Posterior vena cava (tissue), 2 donors: ENCODE measurements at places on chromosomes 12 and 14.
A peak's percentile ranks its signal among the peaks of the same experiment; 100 is the strongest.

- no peak for DNase-seq
These were observed 119.3 kb downstream of the DAD1 start for GRCh38 chr14:22469538-22470303.

- DNase-seq: no peak
These were observed 182.8 kb downstream of the SLC5A8 start for GRCh38 chr12:101027200-101027599.

DNA sequence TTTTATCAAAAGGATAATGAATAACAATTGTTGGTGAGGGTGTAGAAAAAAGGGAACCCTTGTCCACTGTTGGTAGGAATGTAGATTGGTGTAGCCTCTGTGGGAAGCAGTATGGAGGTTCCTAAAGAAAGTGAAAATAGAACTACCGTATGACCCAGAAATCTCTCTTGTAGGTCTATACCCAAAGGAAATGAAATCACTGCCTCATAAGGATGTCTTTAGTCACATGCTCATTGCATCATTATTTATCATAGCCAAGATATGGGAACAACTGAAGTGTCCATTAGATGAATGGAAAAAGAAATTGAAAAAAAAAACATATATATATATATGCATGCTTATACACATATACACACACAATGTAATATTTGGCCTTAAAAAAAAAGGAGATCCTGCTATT is 158.8 kb upstream of the NPAS3 start:
- no peak for DNase-seq

DNA sequence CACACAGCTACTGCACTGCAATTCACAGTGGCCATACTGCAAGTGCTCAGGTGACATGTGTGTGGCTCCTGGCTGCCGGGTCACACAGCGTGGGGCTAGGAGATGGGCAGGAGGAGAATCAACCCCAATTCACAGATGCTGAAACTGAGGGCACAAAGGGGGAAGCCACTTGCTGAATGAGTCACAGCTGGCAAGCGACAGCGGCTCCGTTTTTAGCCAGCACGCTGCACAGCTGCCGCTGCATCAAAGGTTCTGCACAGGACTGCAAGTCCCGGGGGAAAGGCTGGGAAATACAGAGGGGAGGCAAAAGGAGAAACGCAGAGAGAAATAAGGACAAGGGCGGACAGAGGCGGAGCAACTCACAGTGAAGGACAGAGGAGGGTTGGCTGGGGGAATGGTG is 57.9 kb downstream of the KDM2B start:
- no peak for DNase-seq

GRCh38 chr12:80219345-80219744 is 120.0 kb downstream of the OTOGL start:
- no peak for DNase-seq

GRCh38 chr12:60070552-60070951 is 474.7 kb downstream of the SLC16A7 start:
- DNase-seq: no peak

- no peak for DNase-seq
These were observed 32.5 kb downstream of the PSMC1 start for GRCh38 chr14:90288651-90289355.

DNA sequence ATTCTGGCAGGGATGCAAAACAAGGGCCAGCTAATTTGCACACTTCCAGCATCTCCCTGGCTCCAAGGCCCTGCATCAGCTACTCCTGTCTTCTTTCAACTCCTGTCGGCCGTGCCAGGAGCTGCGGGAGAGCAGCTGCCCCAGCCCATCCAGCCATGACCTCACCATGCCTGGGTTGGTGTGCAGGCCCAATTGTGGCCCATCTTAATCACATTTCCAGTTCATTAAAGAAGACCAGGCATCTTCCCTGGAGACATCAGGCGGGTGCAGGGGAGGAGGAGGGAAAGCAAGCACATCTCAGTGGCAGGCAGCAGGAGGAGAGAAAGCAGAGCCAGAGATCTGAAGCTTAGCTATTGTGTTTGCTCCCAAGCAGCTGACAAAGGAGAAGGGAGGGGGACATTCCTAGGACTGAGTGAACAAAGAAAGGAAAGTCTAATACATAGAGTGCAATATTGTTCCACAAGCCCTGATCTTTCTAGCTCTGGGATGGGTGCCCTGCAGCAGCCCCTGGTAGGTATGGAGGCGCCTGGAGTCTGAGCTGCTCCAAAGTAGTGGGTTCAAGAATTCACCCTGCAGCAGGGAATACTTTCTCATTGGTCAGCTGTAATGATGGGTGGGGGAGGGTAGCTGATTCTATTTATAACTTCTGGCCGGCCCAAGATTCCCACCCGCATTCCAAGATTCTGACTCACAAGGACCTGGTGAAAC is 40.1 kb downstream of the VWF start:
- peak; percentile 64 for DNase-seq
